ENCODE measurements at places on chromosomes 5 and 9. TPM values are rescaled to one million over a fixed set of nuclear protein-coding genes. Genes with fewer than 3 reads are reported as not detected.

Gene INSL6
- total RNA-seq, result not detected

Gene RANBP17
- 4.5 TPM for total RNA-seq

Gene DRD1
- total RNA-seq, result not detected

Gene CDKN2B-AS1
- 0.76 TPM for total RNA-seq

Gene CCNJL
- 8.5 TPM for total RNA-seq

Gene SQSTM1
- 588 TPM for total RNA-seq

Gene MARCHF11
- total RNA-seq, result not detected

Gene IL13
- total RNA-seq, result not detected

Gene SV2C
- under 0.01 TPM for total RNA-seq

Gene NTNG2
- 0.77 TPM for total RNA-seq

Gene CTSV
- 0.25 TPM for total RNA-seq

Gene PCDHGB1
- total RNA-seq, result 1.1 TPM

Gene ECM2
- total RNA-seq, result not detected

Gene APC
- total RNA-seq, result 56.6 TPM

Gene MYO10
- 76.5 TPM for total RNA-seq

Gene SPAG8
- total RNA-seq, result not detected

Gene PCA3
- total RNA-seq, result 0.25 TPM

Gene NOP16
- total RNA-seq, result 11.8 TPM

Gene MEIKIN
- not detected for total RNA-seq

Gene CCDC192
- total RNA-seq, result not detected

Gene ARID3C
- total RNA-seq, result 0.25 TPM

Gene SLC25A2
- total RNA-seq, result under 0.01 TPM

Gene SLC46A2
- not detected for total RNA-seq

Gene NR4A3
- under 0.01 TPM for total RNA-seq

Gene CCNI2
- total RNA-seq, result under 0.01 TPM

Gene RCL1
- total RNA-seq, result 10.6 TPM

Gene DND1
- total RNA-seq, result 0.13 TPM

Gene IRF1
- total RNA-seq, result 23.4 TPM

Gene DMRT1
- not detected for total RNA-seq

Gene ARHGEF37
- total RNA-seq, result 20.6 TPM

Gene DAB2
- total RNA-seq, result 222 TPM
